ENCODE measurements at places on chromosomes 3 and 15.

DNA sequence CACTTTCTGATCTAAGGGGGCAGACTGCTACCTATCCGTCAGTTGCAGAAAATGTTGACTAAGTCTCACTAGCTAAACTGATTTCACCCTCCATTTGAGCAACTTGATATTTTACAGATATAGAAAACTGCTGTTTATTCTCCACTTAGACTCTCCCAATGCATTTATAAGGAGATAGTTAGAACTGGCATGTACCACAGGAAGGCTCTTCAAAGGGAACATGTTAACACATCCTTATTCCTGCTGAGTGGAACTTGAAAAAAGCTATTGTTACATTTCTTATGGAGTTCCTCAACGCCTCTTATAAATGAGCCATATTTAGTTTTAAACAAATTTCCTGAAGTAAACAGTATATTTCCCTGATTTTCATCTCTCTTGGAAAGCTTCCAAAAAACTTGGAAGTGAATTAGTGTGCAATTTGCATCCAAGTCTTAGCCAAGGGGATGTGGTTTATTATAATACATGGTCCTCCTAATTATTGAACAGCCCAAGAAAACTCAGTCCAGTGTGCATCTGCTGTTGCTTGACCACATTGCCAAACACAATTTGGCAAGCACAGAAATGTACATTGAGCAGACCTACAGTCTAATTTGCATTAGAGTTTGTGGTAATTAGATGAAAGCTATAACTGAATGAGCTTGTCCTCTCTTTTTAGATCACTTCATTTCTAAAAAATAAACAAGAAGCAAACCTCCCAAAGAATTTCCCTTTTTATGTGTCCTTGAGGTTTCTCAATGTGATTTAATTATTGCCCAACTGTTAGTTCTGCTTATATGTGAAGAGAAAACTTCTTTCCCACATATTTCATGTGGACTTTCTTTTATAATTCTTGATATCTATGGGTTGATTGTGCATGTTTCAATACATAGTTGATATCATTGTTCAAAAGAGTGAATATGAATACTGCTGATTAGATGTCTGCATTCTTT is 72.6 kb upstream of the DPH6 start:
- DNase-seq, result no peak

DNA sequence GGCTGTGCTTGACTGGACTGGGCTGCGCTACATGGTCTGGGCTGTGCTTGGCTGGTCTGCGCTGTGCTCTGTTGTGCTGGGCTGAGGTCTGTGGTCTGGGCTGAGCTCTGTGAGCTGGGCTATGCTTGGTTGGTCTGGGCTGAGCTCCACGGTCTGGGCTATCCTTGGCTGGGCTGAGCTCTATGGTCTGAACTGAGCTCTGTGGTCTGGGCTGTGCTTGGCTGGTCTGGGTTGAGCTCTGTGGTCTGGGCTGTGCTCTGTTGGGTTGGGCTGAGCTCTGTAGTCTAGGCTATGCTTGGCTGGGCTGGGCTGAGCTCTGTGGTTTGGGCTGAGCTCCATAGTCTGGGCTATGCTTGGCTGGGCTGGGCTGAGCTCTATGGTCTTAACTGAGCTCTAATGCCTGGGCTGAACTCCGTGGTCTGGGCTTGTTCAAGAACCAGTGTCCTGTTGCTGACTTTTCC is 92.0 kb downstream of the PLXNA1 start:
- no peak for DNase-seq

- DNase-seq, result no peak
These were observed 23.0 kb downstream of the TPM1 start for GRCh38 chr15:63065262-63066221.

GRCh38 chr3:42544492-42545283 is 37.1 kb downstream of the SEC22C start:
- no peak for DNase-seq

DNA sequence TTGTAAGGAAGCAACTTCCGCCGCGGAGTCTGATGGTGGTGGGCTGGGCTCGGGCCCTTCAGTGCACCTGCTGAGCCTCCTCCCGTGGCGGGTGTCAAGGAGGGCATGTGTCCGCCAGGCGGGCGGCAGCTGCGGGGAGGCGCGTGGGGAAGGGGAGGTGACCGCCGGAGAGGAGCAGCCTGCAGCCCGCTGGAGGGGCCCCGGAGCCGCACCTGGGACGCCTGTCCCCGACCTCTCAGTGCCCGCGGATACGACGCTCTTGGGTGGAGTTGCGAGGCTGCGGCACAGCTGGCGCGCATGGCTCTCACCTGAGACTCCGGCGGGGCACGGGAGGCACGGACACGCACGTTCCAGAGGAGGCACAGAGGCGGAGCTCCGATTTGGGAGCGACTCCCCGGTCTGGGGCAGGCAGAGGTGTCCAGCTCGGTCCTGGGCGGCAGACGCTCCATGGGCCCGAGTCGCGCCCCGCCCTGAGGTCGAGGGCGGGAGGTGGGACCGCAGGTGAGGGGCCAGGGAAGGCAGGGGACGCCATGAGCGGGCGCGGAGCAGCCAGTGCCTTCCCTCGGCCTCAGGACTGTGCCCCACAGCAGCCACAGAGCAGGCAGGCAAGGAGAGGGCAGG is 50.2 kb upstream of the PRR20G start:
- DNase-seq, result no peak

DNA sequence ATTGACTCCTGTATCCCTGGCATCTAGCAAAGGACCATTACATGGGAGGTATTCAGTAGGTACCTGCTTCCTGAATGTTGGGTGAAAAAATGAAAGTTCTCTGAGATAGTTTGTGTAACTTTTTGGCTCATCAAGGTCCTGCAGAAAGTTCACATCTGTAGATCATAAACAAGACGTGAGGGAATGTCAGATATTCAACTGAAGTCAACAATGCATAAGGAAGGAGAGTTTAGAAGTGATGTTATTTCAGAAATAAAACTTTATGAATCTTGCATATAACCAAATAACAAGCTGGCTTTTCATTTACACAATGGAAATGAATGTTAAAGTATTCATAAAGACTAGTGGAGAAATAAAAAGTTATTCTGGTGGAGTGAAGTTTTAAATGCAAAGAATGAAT is 73.4 kb upstream of the RBMS3 start:
- no peak for DNase-seq

DNA sequence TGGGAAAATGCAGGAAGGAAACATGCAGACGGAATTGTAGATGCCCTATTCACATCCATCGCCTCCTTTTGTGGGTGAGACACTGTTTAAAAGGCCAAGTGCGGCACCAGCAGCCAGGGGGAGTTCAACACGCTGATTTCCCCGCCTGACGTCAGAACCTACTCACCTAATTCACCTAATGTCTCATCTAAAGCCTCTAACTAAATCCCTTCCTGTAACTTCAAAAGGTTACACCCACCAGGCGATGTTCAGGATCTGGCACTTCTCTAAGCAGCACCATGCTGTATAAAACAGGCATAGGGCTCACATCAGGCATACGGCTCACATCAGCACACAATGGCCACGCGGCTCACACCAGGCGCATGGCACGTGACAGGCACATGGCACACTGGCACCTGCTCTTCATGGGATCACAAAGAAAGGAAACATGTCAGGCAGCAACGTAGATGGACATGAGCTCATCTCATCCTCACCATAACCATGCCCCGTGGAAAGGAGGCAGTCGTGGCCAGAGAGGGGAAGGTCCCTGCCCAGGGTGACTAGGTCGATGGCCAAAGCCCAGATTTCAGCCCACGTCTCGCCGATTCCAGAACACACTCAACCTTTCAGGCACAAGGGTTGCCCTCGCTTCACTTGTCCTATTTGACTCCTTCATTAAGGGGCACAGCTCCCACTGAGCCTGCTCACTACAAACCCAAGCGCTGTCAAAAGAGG is 21.7 kb downstream of the XXYLT1 start:
- no peak for DNase-seq

- no peak for DNase-seq
These were observed 19.1 kb upstream of the B3GNT5 start for GRCh38 chr3:183233966-183234365.

DNA sequence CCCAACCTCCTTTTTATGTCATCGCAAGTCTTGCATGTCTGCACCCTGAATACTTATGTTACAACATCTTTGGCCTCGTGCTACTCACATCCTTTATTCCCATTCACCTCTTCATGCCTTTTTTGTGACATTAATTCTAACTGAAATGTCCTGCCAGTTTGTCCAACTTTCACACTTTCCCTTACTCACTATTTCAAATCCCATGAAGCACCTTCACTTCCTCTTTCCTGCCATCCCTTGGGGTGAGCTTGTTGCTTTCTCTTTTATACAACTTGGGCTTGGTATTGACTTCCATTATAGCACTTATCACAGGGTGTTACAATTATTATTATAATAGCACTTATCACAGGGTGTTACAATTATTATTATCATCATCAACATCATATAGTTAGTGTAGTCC is 496.3 kb downstream of the NLGN1 start:
- no peak for DNase-seq

DNA sequence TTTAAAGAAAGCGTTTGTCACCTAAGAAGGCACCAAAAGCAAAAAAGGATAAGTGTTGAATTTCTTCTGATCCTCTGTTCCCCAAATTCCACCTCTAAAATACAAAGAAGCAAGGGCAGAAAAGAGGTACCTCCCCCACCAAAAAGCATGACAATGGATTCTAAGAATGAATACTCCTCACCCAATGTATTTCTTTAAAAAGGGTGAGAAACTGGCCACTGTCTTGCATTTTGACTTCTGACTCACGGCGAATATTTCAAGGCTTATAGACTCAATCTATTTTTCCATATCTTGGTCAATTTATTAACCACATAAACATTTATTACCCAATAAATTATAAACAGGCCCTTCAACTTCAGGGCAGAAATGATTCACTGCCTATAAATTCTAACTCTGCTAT is 131.1 kb downstream of the NR1I2 start:
- DNase-seq, result no peak

DNA sequence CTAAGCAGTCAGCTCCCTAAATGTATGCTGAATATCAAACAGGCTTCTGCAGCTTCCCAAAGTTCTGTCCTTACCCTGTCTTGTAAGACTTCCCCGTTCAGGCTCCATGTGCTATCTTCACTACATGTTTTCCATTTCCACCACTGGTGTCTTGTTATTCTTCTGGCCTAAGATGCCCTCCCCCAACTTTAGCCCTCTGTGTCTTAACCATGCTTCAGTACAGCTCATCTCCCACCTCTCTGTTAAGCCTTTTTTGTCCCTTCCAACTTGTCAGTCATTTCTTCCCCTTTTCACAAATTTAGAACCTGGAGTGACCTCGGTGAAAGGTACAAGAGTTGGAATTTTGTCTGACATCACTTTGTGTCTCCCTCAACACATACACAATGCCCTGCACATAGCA is 151.7 kb upstream of the TBL1XR1 start:
- DNase-seq, result no peak

GRCh38 chr3:7789324-7789723 is 712.3 kb upstream of the LMCD1 start:
- no peak for DNase-seq

DNA sequence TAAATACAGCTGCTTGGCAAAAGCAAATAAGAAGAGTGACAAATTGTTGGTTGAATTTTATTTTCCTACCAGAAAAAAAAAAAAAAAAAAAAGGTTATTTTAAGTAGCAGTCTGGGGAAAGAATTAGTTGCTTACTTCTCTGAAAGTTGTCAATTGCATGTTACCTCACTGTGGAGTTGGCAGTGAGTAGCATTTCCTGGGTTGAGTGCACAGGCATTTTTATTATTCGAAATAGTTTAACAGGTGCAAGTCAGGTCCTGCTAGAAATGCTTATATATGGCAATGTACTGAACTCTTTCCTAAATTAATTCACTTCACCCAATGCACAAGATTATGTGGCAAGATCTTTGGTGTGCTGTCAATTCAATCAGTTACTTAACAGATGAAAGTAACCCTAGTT is 680.6 kb downstream of the EPHA3 start:
- no peak for DNase-seq

DNA sequence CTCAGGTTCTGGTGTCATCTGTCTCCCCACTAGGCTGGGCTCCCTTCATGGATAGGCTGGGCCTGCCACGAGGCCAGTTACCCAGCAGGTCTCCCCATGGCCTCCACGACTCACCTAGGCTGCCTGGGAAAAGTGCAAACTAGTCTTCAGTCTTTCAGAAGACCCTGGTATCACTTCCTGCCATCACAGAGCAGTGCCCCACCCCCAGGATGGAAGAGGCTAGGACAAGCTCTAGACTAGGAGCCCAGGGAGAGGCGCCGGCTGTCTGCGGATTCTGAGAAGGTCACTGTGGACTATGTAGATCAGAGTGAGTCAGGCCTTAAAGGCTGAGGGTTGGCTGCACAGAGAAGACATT is 63.7 kb downstream of the CORO2B start:
- DNase-seq, result no peak

DNA sequence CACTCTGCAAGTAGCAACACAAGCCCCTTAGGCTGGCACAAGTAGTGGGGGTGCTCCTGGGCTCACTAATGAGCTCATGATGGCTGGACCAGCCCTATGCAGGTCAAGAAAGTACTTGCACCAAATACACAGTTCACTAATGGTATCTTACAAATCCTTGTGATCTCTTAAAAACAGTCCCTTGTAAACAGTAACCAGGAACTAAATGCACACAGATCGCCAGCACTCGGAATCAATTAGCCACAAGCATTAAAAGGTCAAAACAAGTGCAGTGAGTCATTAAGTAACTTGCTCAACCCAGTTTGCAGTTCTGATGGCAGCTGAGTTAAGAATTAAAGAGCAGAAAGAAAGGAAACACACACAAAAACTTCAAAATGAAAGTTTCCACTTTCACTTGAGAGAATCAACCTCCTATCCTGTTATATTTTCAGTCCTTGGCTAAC is 43.2 kb downstream of the ARHGEF3 start:
- DNase-seq, result no peak

DNA sequence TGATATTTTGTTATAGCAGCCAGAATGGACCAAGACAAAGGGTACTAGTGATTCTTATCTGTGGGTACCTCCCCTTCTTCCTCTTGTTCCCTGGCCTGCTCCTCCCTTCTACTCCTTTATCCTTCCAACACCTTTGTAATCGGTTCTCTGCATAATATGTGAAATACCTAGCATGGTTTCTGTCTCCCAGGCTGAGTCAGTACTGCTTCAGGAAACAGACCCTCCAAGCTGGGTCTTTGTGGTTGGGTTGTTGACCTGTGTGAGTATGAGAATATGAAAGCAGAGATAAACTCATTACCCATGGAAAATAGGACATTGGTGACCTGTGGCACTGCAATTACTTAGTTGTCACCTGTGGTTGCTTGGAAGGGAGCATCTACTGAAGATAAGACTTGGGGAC is 69.3 kb upstream of the KLF13 start:
- no peak for DNase-seq

DNA sequence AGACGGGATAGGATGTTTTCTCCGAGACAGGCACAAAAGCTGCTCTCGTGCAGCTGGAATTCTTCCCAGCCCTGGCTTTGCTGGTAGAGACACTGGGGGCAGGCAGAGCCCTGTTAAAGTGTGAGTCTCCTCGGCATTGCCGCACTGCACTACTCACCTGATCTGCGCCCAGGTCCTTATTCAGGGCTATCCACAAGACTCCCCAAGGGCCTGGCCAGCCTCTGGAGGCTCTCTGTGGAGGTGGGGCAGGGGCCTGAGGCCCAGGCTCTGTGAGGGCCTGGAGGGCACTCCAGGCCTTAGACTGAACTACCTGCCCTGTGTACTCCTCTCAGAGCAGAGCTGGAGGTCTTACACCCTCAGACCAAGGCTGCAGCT is 48.4 kb downstream of the KY start:
- DNase-seq, result no peak

GRCh38 chr3:16289144-16289889 is 24.3 kb downstream of the OXNAD1 start:
- no peak for DNase-seq

GRCh38 chr15:64636556-64636955 is 138.8 kb downstream of the RBPMS2 start:
- no peak for DNase-seq

- no peak for DNase-seq
These were observed 353 bp downstream of the ATG3 start for GRCh38 chr3:112561484-112561733.

- no peak for DNase-seq
These were observed 533.4 kb upstream of the TGFBR2 start for GRCh38 chr3:30073040-30073439.

Data from activated T-helper 9 cell treated with anti-CD3 and anti-CD28 coated beads, Interleukin-2, amount 50 U/mL, for 16 hours (primary cell).